Right renal cortex interstitium (tissue), 3 donors: ENCODE measurements at places on chromosomes 2 and 18.

DNA sequence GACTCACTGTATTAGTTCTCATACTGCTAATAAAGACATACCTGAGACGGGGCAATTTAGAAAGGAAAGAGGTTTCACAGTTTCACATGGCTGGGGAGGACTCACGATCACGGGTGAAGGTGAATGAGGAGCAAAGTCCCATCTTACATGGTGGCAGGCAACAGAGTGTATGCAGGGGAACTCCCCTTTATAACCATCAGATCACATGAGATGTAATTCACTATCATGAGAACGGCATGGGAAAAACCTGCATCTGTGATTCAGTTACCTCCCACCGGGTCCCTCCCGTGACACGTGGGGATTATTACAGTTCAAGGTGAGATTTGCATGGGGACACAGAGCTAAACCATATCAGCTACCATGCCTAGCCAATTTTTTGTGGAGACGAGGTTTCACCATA lies 168.2 kb downstream of the NEDD4L start:
- no peak for DNase-seq

DNA sequence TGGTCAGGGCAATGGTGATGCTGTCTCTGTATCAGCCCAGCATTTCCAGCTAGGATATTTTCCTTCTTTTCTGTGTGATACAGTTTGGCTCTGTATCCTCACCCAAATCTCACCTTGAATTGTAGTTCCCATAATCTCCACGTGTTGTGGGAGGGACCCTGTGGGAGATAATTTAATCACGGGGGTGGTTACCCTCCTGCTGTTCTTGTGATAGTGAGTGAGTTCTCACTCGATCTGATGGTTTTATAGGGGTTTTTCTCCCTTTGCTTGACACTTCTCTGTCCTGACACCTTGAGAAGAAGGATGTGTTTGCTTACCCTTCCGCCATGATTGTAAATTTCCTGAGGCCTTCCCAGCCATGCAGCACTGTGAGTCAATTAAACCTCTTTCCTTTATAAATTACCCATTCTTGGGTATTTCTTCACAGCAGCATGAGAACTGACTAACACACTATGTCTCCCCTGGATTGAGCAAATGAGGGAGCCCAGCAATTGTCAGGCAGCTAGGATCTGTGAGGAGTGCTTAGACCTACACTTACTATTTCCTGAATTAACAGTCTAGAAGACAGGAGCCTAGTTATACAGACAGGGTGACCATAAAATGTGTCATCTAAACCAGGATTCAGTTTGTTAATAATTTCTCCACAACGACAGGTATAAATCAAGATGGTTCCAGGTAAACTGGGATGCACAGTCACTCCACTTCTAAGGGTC lies 6.0 kb downstream of the SCN2A start:
- DNase-seq: no peak

DNA sequence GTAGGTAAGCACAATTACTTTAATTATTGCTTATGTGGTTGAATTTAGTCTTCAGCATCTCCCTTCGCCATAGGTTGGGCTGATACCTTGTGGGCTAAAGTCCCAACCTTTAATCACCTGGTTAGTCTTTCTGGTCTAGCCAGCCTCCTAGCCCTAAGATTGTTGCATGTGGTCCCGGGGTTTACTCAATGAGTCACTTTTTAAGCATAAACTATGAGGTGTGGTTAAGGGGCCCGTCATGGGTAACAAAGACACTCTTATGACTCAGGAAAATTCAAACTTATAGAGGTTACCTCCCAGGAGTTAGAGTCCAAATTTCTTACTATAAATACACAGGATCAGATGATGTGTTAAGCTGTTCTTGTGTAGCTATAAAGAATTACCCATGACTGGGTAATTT lies 841.6 kb downstream of the TRIB2 start:
- DNase-seq: no peak

- no peak for DNase-seq
Measured at GRCh38 chr2:28348921-28349320, 43.7 kb upstream of the FOSL2 start.

- no peak for DNase-seq
Measured at GRCh38 chr2:236717729-236718128, 148.1 kb downstream of the ACKR3 start.

GRCh38 chr2:1479346-1479745 lies 66.1 kb downstream of the TPO start:
- DNase-seq: no peak

- no peak for DNase-seq
Measured at GRCh38 chr2:67871686-67872412, 191.0 kb downstream of the C1D start.

DNA sequence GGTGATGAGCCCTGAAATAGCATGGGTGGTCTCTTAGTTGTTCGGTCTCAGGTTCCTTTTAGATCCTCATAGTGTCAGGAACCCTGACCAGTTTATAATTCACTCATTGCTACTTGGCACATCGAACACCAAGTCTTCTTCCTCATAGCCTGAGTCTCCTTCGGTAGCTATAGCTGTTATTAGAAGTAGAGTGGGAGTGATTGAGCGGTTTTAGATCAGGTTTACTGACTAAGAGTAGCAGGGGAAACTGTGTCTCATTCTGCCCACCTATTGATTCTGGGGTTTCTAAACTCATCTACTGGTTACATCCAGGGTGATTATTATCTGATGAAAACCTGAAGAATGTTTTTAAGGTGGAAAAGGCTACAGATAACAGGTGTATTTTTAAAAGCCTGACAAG lies 114.6 kb downstream of the SETBP1 start:
- no peak for DNase-seq

- DNase-seq: no peak
Measured at GRCh38 chr2:42009657-42010580, 37.9 kb upstream of the PKDCC start.

DNA sequence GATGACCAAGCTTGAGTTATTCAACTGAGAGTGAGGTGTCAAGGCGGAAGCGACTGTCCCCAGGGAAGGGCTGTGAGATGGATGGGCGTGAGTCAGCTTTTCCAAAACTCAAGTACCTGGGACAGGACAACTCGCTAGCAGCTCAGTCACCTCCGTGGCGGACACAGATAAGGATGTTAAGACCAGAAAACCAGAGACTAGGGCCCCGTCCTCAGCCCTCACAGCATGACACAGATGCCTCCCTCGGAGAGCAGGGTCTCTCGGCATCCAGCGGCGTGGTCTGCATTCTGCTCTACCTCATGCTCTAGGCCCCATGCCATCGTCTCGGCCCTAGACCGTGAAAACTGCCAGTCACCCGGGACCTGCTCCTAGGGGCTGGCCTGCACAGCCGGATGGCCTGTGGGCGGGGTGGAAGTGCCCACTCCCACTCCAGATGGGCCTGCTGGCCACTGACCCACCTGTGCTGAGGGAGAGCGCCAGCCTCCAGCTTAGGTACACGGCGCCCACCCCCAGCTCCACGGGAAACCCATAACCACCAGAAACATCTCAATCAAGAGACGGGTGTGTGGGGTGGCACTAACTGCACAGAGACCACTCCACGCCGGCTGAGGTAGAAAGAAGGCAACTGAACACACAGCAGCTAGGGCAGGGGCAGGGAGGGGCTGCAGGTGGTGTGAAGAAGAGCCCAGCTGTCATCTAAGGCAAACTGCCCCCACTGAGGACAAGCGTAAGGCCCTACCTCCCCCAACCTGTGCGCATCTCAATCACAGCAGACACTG lies 39.8 kb downstream of the ANO7 start:
- DNase-seq: no peak

DNA sequence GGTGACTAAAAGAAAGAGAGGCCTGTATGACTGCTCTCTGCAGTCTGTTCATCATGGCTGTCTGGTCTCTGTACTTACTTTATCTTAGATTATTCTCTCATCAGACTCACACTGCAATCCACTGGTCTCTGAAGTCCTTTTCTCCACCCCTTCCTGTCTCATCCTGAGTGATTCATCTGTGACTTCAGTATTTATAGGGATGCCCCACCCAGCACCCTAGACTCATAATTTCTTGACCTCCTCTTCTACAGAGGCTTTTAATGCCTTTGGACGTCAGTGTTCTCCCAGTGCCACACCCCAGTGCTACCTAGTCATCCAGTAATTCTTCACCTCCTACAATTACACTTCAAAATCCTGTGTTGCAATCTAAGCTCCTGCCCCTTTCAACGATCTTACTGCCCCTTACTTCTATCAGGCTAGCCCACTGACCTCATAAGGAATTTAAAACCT lies 14.9 kb upstream of the ITPRID2 start:
- no peak for DNase-seq

DNA sequence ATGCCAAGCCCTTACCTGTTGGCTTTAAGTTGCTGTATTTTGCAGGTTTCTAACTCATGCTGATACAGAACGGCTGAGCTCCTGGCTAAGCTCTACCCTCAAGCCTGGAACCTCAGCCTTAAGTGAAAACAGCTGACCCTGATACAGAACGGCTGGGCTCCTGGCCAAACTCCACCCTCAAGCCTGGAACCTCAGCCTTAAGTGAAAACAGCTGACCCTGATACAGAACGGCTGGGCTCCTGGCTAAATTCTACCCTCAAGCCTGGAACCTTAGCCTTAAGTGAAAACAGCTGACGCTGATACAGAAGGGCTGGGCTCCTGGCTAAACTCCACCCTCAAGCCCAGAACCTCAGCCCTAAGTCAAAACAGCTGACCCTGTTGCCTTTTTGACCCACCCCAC lies 17.6 kb upstream of the DNER start:
- DNase-seq: no peak
